ENCODE measurements at places on chromosomes 16 and 17. TPM values are rescaled to one million over a fixed set of nuclear protein-coding genes. Genes with fewer than 3 reads are reported as not detected.

The ZNF750 gene
- total RNA-seq = not detected

DNA sequence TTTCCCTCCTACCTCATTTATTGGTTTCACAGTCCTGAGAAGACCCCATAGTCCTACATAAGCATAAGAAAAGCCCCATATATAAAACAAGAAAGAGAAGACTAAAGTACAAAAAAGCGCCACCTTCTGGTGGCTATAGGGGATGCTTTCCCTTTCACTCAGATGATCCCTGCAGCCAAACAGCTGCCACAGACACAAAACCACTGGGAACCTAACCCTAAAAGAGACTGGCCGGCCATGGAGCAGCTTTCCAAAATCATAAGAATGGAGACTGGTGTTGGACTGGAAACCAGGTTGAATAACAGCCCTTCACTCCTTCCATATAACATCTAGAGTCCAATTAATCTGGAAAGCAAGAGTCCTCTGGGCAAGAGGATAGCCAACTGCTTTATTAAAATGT lies 11.4 kb downstream of the DYNC1LI2 start:
- peak; percentile 61 for DNase-seq

DNA sequence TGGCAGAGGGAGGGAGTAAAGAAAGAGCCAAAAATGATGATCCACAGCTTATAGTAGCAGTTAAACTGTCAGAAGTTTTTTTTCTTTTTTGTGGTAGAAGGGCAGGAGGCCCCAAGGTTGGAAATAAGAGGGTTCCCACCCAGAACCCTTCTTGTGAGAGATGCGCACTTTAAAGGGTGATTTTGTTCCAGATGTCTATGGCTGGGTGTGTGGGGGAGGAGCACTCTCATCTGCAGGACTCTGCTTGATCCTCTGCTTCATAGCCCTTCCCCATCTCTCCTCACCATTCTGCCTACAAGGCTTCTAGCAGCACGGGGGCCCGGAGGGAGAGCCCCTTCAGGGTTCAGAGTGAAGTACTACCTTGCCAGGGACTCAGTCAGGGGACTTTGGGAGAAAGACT lies 6.4 kb downstream of the ATXN1L start:
- DNase-seq = no peak

- peak; percentile 74 for DNase-seq
Measured at GRCh38 chr16:85616607-85617321, 3.6 kb downstream of the GSE1 start.

GRCh38 chr16:66516808-66517585 lies 32.9 kb downstream of the TK2 start:
- peak; percentile 94 for DNase-seq

DNA sequence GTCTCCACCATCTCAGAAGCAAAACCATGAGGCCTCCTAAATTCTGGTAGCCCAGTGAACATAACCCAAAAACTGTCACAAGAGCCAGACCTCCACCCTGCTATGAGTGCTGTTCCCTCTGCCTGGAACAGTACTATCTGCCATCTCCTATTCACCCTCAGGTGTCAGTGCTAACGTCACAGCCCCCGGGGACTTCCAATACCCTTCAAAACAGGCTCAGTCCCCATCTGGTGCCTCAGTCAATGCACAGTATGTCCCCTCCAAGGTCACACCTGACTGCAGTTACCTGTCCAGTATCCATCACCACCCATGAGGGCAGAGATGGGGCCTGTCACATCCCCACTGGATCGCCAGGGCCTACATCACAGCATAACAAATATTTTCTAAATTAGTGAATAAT lies 11.5 kb downstream of the CREBBP start:
- DNase-seq = no peak

DNA sequence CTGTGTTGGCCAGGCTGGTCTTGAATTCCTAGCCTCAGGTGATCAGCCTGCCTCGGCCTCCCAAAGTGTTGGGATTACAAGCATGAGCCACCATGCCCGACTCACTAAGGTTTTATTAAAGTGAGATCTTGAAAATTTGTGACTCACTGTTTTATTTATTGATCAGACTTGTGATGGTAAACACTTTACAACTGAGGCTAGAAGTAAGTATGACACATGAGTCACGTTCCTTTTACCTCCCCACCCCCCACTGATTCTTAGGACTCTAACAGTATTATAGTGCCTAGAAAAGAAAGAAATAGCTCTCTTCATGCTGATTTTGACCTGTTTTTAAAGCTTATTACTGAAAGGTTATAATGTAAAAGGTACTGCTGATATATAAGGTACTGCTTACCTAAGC lies 160.6 kb downstream of the TANC2 start:
- DNase-seq = no peak

DNA sequence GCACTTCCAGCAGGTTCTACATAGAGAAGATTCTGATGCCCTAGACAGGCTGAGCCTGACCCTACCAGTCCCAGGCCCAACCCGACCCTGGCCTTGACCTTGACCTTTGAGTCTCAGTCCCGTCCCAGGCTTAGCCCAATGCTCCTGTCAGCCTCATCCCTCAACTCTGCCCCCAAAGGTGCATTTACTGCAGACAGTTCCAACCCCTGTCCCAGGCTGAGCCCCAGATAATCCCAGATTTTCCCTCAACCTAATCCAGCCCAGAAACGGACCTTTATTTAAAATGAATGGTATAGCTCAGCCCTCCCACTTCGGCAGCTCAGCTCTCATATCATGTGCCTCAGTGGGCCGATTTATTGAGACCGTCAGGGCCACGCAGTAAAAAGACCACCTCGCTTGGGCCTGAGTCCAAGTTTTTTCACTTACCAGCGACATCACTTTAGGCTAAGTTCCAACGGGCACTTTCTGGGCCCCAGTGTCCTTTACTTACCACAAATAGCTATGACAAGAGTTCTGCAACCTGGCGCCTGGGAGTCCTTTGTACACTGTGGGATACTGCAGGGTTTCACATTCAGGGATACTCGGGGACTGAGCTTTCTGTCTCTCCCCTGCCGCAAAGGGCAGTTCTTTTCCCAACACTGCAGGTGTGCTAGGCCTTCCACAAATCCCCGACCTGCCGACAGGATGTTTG lies 89.5 kb downstream of the WSCD1 start:
- no peak for DNase-seq

- DNase-seq = no peak
Measured at GRCh38 chr16:86297391-86297790, 212.9 kb upstream of the FOXF1 start.

DNA sequence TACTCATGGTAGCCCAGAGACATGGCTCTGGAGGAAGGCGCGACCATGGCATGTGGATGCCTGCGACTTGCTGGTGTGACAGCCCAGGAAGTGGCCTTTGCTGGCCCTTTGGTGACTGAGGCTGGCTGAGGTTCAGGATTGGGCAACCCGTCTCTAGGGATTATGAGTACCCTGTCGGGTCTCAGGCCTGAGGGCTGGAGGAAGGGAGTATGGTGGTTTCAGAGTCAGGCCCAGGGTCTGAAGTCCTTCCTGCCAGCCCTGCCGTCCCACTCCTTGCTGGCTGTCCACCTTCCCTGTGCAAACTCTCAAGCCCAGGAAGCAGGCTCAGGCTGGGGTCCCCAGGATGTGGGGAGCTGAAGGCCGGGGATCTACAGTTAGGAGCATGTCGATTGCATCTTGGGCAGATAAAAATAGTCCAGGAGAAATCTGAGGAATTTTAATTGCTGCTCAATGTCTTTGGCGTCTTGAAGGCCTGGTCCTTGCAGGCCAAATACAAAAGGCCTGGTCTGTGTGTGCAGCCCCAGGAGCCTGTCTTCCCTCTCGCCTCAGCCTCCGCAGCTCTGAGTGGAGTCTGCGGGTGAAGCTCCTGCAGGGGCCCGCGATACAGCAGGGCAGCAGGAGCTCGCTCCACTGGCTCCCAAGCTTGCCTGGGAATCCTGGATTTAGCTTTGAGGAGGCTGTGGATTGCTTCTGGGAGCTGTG lies 52.5 kb downstream of the NKD1 start:
- DNase-seq = no peak

DNA sequence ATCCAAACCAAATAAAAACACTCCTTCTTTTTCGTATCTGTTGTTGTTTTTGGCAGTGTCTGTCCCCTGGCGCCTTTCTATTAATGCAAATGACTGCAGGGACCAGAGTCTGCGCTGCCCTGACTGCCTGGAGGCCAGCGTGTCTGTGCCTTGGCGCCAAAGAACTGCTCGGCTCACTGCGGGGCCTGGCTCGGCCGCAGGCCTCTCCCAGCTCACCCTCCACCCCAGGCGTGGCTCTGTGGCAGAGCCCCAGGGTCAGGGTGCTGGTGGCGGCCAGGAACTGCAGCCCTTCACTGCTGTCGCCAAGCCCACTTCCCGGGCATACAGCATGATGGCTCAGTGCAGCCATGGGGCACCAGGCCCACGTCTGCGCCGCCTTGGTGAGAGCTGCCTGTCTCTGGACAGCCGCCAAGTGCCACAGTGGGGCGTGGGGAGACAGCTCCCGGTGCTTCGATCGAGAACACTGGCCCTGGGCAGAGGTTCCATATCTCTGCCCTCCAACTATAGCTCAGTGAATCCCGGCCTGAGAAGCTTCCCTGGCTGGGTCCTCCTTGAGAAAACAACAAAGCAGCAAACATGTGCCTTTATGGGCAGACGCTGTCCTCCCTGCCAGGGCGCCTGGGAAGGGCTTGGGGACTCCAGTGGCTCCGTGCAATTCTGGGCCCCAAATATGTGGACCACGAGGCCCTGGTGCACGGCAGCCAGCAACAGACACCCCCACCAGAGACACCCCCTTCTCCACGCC lies 11.1 kb downstream of the CANT1 start:
- DNase-seq = no peak

GRCh38 chr16:87057211-87057881 lies 259.8 kb downstream of the C16orf95 start:
- DNase-seq = no peak

- no peak for DNase-seq
Measured at GRCh38 chr17:17320911-17321220, 17.7 kb downstream of the NT5M start.

DNA sequence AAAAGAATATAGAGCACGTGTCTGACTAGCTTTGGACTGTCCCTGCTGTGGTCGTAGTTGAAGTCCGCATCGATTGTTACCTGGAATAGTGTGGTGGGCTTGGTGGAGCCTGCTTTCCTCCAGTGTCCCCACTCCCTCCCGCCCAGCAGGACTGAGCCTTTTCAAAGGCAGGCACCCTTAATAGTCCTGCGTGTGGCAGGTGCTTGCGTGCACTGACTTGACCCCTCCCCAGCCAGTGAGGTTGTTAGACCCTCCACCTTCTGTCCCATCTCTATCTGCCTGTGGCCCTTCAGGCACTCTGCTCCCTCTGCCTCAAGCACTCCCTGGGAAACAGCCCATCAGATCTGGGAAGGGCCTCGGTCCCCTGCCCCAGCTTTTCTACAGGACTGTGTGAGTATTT lies 36.6 kb downstream of the TMEM11 start:
- no peak for DNase-seq

The ANKFN1 gene
- total RNA-seq = not detected

DNA sequence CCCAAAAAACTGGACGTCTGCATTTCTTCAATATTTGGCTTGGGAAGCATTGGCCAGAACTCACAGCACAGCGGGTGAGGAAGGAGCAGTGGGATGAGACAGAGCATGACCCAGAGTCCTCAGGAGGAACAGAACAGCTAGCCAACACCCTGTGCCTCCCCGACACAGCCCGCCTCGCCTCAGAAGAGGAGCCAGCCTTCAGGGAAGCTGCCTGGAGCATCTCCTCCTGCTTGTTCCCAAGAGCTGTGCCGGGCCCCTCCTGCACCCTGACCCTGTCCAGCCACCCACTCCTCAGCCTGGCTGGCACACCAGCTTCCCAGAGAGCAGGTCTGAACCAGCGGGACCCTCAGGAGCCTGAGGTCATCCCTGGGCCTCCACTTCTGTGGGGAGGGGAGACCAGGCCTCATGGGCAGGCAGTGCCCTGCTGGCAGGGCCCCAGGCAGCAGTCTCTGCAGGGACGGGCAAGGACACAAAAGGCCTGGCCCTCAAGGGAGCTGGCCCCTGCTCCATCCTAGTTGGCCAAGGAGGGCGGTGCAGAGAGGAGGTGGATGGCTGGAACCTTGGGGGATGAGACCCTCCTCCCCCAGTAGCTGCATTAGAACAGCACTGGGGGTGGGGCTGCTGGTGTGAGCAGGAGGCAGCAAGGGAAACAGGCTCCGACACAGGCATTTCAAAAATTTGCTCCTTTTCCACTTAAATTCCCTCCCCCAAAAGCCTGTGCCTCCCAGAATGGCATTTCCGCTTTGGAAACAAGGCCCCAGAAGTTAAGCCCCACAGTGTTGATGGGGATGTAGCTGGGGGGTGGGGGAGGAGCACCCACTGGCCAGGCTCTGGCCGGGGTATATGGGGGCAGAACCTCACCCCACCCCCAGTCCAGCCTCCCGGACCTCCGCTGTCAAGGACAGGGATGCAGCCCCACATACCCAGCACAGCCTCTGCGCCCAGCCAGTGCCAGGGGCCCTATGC lies 1.8 kb upstream of the BCAR1 start:
- DNase-seq = no peak

- DNase-seq = peak; percentile 90
Measured at GRCh38 chr16:49463529-49463928, 89.9 kb downstream of the C16orf78 start.

DNA sequence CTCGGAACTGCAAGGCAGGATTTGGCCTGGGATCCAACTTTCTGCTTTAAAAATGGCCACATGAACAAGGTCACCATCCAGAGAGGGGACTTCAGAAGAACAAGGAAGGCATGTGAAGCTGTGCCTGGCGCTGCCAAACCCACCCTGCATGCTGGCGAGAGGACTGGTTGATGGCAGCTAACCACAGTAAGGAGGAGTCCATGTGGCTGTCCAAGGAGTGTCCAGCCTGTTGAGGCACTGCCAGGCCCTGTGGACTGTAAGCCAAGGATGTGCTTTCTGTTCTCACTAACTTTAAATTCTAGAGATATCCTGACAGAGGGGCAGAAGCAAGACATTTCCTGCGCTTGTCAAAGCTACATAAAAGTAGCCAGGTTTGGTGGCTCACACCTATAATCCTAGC lies 40.4 kb downstream of the CDK5R1 start:
- DNase-seq = no peak

- no peak for DNase-seq
Measured at GRCh38 chr17:45086865-45087503, 25.9 kb downstream of the NMT1 start.

- no peak for DNase-seq
Measured at GRCh38 chr17:58703137-58703915, 10.9 kb downstream of the RAD51C start.

All from activated CD8-positive, alpha-beta T cell treated with anti-CD3 and anti-CD28 coated beads for 36 hours (primary cell).